NCI-H774 (cell line): ENCODE measurements at places on chromosomes 12 and 14.

- DNase-seq: peak; percentile 74
These were observed 136.1 kb downstream of the FGD4 start for GRCh38 chr12:32535288-32535999.

DNA sequence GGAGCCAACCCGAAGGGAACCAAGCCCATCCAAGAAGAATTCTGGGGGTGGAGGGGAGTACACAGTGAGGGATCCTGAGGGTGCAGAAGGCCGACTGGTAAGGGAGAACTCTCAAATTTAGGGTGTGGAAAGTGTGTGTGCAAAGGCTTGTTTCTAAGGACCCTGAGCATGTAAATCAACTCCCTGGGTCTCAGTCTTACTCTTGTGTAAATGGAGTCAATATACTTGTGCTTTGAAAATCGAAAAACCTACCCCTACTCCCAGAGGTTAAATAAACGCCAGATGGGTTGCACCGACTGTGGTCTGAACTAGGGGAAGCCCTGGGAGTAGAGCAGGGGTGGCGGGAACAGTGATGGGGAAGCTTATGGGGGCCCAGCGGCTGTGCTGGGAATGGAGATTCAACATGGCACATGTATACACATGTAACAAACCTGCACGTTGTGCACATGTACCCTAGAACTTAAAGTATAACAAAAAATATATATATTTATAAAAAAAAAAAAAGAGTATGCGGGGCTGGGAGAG lies 6.0 kb downstream of the B4GALNT1 start:
- no peak for DNase-seq

- DNase-seq: no peak
These were observed 67.2 kb upstream of the SYT1 start for GRCh38 chr12:78797196-78797931.

DNA sequence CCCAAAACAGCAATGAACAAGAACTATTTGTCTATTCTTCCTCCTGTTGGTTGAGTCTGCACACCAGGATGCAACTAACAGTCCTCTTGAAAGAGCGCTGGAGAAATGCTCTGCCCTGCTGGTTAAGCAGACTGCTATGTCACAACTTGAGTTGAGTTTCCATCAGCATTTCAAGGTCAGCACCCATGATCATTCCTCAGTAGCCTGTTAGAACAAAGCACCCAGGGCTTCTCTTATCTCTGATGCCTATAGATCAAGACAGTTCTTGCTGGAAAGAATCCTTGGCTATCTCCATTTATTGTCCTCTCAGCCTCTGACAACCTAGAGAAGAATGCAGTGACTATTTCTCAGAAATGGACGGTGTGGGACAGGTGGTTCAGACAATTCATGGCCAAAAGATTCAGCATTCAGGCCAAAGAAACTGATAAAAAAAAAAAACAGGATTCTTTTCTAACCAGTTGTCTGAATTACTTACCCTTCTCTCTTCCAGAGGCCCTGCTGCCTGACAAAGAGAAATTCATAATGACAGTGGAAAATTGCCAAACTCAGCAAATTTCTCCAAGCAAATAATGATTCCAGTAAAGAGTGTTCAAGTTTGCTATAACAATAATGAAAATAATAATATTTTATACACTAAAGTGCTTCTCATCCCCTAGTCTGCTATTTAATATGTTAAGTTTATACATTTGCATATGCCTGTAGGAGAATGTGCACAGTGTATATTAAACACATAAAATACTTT lies 306.7 kb downstream of the EMP1 start:
- no peak for DNase-seq

DNA sequence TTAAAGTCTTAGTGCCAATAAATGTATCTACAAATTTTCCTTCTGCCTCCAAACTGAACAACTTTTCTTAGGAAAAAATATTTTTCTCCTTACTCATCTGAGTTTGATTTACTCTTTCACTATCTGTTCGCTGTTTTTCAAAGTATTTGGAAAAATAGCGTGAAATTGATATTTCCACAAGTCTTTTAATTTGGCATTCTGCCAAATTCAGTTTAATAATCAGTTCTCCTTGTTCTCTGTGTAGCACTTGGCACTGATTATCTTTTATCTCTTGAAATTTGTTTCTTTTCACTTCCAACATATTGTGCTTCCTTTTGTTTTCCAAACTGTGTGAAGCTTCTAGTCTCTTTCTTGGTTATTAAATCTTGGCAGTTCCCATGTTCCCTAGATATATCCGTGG lies 559.8 kb downstream of the RPL10L start:
- no peak for DNase-seq

GRCh38 chr14:92646952-92647796 lies 101.3 kb downstream of the LGMN start:
- no peak for DNase-seq

DNA sequence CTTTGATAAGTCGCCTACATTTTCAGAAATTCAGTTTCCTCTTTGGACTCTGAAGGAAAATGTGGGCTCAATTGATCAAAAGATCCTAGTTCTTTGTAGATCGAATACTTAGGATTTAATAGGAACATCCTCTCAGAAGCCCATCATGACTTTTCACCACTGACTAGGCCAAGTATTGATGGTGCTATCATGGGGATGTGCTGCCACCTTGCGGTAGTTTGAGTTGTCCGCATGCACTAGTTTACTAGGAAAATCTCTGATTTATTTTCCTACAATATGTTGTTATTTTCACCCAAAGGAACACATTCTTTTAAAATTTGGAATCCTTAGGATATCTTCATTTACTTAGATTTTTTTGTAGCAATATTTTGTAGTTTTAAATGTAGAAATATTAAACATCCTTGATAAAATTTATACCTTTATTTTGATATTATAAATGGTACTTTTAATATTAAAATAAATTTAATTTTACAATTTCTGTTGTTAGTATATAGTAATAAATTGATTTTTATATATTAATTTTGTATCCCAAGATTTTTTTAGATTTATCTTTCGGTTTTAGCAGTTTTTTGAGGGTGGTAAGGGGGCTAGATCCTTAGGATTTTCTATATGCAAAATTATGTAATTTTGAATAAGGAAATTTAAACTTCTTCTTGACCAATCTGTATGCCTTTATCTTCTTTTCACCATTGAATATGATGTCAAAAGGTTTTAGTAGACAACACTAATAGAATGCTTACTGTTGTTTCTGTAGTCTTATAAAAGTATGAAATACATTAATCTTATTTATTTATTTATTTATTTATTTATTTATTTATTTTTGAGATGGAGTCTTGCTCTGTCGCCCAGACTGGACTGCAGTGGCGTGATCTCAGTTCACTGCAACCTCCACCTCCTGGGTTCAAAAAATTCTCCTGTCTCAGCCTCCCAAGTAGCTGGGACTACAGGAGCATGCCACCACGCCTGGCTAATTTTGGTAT lies 52.9 kb upstream of the OR9K2 start:
- DNase-seq: peak; percentile 71

DNA sequence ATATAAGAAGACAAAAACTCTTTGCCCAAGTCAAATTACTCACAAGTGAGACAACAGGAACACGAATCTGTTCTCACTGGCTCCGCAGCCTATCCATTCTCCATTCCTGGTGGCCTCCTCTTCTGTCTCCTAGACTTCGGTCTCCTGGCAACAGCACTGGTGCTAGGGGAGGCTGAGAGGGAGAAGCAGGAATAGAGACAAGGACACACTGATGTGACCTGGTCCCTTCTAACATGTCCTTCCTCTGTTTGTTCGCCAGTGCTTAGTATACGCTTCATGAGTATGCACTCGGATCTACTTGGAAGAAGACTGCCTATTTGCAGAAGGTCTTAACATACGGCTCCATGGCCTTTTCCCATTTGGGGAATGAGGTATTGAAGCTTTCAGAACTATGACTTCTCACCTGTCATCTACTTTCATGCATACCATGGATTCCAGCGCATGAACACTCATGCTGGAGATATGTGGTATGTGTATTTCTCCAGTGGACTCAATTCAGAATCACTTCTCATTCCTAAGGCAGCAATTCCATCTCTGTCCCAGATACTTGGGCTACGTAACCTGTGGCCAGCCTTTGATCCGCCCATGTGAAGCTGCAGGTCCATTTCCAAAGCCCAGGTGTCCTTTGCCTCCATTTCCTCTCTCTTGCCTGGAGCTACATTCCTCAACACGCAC lies 33.9 kb downstream of the BHLHE41 start:
- DNase-seq: no peak

DNA sequence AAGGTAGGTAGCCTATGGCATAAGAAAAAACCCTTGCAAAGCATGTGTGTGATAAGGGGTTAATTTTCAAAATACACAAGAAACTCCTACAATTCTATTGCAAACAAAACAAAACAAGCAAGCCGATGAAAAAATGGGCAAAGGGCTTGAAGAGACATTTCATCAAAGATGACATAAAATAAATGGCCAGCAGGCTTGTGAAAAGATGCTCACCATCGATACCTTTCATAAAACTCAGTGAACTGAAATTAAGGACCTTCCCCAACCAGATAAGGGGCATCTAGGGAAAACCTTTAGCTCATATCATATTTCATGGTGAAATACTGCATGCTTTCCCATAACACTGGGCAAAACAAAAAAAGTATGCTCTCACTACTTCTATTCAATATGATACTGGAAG lies 131.2 kb downstream of the PPM1H start:
- no peak for DNase-seq

- no peak for DNase-seq
These were observed 108.2 kb upstream of the CCDC91 start for GRCh38 chr12:28082096-28082495.

- no peak for DNase-seq
These were observed 976 bp downstream of the THAP2 start for GRCh38 chr12:71665090-71665463.

GRCh38 chr12:72234886-72235285 lies 37.3 kb upstream of the TRHDE start:
- no peak for DNase-seq

DNA sequence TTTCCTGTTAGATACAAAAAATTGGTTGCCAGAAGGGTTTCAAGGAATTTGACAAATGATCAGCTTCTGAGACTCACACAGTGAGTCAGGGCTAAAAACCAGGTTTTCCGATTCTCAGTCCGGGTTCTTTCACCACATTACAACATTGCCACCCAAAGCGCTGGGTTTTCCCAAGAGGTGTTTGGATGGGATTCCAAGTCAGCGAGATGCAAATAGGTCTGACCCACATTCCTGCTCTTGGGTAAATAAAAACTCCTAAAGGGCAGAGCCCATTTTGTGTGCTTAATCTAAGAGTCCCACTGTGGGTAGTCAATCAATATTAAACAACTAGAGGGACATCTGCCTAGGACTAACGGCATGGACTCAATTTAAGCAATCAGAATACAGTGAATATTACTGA lies 5.4 kb upstream of the RIC8B start:
- no peak for DNase-seq

GRCh38 chr14:75069121-75069810 lies at the start of gene ZC2HC1C:
ZC2HC1C (plus strand) TSS chr14:75069641; CDS start chr14:75070574, 933 bp downstream.
- peak; percentile 84 for DNase-seq

DNA sequence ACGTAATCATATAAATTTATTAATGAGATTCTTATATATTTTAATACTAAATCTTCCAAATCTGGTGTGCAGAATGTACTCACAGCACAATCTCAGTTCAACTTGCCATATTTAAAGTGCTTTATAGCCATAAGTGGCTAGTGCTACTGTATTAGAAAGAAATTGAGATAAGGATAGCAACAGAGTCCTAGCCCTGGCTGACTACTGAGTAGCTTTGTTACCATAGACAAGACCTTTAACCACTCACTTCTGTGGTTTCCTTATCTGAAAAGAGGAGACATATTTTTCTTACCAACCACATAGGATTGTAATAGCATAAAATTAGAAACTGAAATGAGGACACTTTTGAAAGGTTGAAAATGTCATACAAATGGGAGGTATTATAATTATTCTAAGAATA lies 2.0 kb upstream of the CHURC1 start:
- DNase-seq: no peak

- DNase-seq: no peak
These were observed 53.3 kb upstream of the LRRK2 start for GRCh38 chr12:40171501-40171900.

GRCh38 chr14:105187935-105188524 lies 6.9 kb upstream of the NUDT14 start:
- peak; percentile 58 for DNase-seq

GRCh38 chr12:11669348-11669747 lies 19.9 kb downstream of the ETV6 start:
- DNase-seq: no peak

- no peak for DNase-seq
These were observed 595.6 kb upstream of the ATP2B1 start for GRCh38 chr12:90304231-90304630.

DNA sequence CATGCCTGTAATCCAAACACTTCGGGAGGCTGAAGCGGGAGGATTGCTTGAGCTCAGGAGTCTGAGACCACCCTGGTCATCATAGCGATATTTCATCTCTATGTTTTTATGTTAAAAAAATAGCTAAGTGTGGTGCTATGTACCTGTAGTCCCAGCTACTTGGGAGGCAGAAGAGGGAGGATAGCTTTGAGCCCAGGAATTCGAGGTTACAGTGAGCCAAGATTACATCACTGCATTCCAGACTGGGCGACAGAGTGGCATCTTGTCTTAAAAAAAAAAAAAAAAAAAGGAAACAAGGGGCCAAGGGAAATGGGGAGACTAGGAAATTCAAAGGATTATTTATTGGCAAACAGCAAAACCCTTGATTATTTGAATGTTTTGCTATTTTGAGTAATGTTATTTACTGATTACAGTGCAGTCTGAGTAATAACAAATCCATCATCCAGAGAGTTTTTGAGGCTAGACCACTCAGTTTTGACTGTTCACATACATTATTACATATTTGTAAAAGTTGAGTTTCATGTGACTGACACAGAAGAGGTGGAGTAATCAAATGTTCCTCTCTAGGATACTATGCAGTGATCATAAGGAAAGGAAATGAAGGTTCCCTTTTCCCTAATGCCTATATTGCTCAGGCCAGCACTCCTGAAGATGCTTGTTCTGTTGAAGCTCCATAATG lies 40.8 kb downstream of the PRKCH start:
- DNase-seq: no peak

DNA sequence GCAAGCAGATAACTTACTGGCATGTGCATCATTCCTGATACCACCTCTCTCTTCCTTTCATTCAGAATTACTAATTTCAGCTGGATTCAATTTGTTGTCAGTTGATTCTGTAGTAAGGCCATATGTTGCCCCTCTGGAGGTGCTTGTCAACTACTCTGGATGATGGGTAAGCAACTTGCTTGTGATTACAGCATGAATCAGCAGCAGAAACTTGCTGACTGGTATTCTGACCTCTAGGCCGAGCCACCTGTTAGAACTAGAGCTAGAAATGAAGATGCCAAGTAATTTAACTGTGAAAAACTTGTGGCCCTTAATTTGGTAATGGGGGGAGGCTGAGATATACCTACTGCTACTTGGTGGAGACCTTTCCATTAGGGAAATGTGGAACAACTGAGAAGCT lies 5.1 kb downstream of the RNF10 start:
- DNase-seq: no peak

- no peak for DNase-seq
These were observed 397 bp downstream of the BDKRB1 start for GRCh38 chr14:96256407-96256806.

- DNase-seq: no peak
These were observed 171.0 kb downstream of the ADGRD1 start for GRCh38 chr12:131124487-131125280.

- DNase-seq: no peak
These were observed 2.0 kb upstream of the SLC2A3 start for GRCh38 chr12:7937833-7938506.
